ENCODE measurements at places on chromosomes 12 and 14.
A peak's percentile ranks its signal among the peaks of the same experiment; 100 is the strongest.

GRCh38 chr12:111178181-111179081 lies 190.5 kb downstream of the PHETA1 start:
- H3K4me3 ChIP-seq = no peak overlapping the region
- no peaks in the 10 kb centered on the region for H3K36me3 ChIP-seq
- H3K27me3 ChIP-seq = no peaks in the 10 kb centered on the region
- peak; percentile 51 for DNase-seq
- H3K27ac ChIP-seq = no peak overlapping the region

DNA sequence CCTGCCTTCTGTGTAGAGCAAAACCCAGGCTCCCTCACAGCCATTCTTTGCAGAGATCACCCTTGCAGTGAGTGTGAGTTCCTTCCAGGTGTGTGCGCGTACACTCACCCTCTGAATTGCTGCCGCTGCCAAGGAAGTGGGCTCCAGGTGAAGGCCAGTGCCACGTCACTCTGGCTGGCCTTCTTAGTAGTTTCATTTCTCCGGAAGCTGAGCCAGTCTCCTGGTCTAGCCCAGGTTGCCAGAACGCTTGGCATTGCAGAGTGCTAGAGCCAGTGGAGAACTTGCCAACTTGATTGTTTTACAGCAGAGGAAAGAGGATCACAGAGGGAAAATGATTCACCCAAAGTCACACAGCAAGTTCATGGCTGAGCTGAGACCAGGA lies 11.0 kb downstream of the CBLN3 start:
- no peak overlapping the region for H3K4me3 ChIP-seq
- no peaks in the 10 kb centered on the region for H3K36me3 ChIP-seq
- H3K27ac ChIP-seq = no peak overlapping the region

- H3K4me3 ChIP-seq = no peak overlapping the region
- H3K27ac ChIP-seq = no peak overlapping the region
- peaks cover 2% of the 10 kb centered on the region for H3K36me3 ChIP-seq
- no peaks in the 10 kb centered on the region for H3K27me3 ChIP-seq
- no peak for DNase-seq
Measured at GRCh38 chr14:60819575-60819974, 85.0 kb downstream of the MNAT1 start.

DNA sequence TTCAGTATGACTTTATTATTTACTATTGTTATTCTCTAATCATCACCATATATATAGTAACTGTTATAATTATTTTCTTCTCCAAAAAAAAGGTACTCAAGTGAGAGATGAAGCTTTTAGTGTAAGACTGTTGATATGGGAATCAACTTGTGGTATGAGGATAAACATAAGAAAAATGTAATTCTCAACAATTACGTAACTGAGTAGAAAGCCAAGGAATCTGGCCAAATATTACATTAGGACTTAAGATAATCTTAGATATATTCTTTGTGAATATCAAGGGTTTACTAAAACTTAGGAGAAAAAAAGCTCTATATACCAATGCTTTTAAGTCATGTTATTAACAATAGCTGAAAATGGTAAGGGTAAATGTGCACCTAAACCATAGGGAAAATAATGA lies 13.3 kb downstream of the SENP1 start:
- no peaks in the 10 kb centered on the region for H3K4me1 ChIP-seq
- DNase-seq = no peak
- H3K27me3 ChIP-seq = no peaks in the 10 kb centered on the region
- no peaks in the 10 kb centered on the region for H3K36me3 ChIP-seq
- no peak overlapping the region for H3K4me3 ChIP-seq

GRCh38 chr14:32259368-32260013 lies 56.4 kb upstream of the RNU6-8 start:
- H3K4me3 ChIP-seq = no peak overlapping the region
- H3K36me3 ChIP-seq = no peaks in the 10 kb centered on the region
- no peaks in the 10 kb centered on the region for H3K27me3 ChIP-seq
- no peak for DNase-seq
- no peaks in the 10 kb centered on the region for H3K4me1 ChIP-seq
- H3K27ac ChIP-seq = no peak overlapping the region

- H3K4me1 ChIP-seq = no peaks in the 10 kb centered on the region
- H3K27ac ChIP-seq = no peak overlapping the region
- no peak overlapping the region for H3K4me3 ChIP-seq
- H3K27me3 ChIP-seq = no peaks in the 10 kb centered on the region
- H3K36me3 ChIP-seq = no peaks in the 10 kb centered on the region
Measured at GRCh38 chr12:98572010-98572409, 21.5 kb upstream of the SLC25A3 start.

DNA sequence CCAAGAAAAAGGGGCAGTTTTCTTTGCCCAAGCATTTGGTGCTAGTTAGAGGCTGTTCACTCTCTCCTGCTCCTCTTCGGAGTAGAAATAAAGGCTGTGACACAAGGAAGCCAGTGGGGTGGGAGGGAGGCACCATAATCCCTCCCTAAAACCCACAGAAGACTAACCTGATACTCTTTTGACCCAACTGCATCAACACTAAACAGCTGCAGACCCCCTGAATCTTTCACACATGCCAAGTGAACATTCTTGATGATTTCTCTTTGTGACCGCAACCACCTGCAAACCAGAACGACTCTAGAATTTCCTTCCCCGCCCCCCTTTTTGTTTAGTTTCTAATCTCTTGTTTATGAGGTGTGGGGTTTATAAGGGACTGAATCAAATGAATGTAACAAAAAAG lies 175.8 kb upstream of the BCL2L14 start:
- no peak for DNase-seq
- H3K36me3 ChIP-seq = peaks cover 12% of the 10 kb centered on the region
- no peak overlapping the region for H3K27ac ChIP-seq
- no peaks in the 10 kb centered on the region for H3K4me1 ChIP-seq

DNA sequence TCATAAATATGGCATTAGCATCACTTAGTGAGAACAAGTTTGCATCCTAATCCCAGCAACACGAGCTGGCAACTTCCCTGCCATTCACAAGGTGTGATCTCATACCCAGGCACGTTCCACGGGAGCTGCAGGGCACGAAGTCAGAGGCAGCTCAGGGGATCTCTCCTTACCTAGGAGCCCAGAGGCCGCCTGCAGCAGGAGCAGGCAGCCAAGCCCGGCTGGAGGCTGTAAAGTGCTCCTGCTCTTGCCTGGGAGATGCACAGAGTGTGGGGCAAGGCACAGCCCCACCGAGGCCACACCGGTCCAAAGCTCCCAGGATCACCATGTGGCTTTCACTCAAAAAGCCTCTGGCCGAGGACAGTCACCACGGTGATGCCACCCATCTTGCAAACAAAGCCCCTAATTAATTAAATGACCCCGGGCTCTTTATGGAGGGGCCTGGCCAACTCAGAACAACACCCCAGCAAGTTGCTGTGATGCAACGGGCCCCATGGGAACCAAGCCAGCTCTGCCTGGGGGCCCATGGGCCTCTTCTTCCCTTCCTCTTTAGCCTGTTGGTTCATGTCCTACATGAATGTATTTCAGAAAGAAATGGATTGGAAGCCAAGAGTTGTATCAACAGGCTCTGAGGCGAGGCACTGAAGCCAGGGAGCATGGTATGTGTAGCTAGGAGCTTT lies 26.5 kb downstream of the NUAK1 start:
- H3K4me1 ChIP-seq = peaks cover 44% of the 10 kb centered on the region
- no peak overlapping the region for H3K4me3 ChIP-seq
- no peaks in the 10 kb centered on the region for H3K27me3 ChIP-seq
- DNase-seq = no peak
- no peaks in the 10 kb centered on the region for H3K36me3 ChIP-seq
- H3K27ac ChIP-seq = peak overlapping the region; percentile 79

GRCh38 chr12:2323532-2324255 lies 270.9 kb downstream of the CACNA1C start:
- H3K27me3 ChIP-seq = no peaks in the 10 kb centered on the region
- H3K4me3 ChIP-seq = no peak overlapping the region
- no peak for DNase-seq

GRCh38 chr12:28925719-28926376 lies 223.2 kb upstream of the FAR2 start:
- no peak overlapping the region for H3K4me3 ChIP-seq
- no peak overlapping the region for H3K27ac ChIP-seq
- no peaks in the 10 kb centered on the region for H3K4me1 ChIP-seq
- no peaks in the 10 kb centered on the region for H3K36me3 ChIP-seq
- H3K27me3 ChIP-seq = no peaks in the 10 kb centered on the region

- H3K4me3 ChIP-seq = no peak overlapping the region
- H3K4me1 ChIP-seq = no peaks in the 10 kb centered on the region
- H3K27ac ChIP-seq = no peak overlapping the region
- no peaks in the 10 kb centered on the region for H3K27me3 ChIP-seq
Measured at GRCh38 chr14:69357544-69358200, 40.4 kb downstream of the ERH start.

DNA sequence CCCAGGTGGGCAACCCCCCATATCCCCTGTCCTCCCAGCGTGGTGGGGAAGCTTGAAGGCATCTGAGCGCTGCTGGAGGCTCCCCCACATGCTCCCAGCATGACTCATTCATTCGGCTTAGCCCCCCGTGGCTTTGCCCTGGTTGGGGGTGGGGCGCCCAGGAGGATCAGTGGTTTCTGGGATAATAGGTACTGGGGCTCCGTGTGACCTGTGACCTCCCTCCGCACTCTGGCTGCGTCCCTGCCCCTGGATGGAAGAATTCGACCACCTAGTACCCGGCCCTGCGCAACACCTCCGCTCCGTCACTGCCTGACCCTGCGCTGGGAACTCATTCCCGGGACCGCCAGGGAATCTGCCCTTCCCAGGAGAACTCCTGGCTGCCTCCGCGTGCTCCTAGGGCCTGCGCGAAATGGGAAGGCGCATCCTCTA lies 120.1 kb downstream of the AACS start:
- peaks cover 22% of the 10 kb centered on the region for H3K27me3 ChIP-seq
- peaks cover 12% of the 10 kb centered on the region for H3K4me1 ChIP-seq
- H3K27ac ChIP-seq = no peak overlapping the region
- DNase-seq = no peak
- H3K4me3 ChIP-seq = no peak overlapping the region
